ENCODE measurements at places on chromosomes 6 and 20.
A peak's percentile ranks its signal among the peaks of the same experiment; 100 is the strongest.

DNA sequence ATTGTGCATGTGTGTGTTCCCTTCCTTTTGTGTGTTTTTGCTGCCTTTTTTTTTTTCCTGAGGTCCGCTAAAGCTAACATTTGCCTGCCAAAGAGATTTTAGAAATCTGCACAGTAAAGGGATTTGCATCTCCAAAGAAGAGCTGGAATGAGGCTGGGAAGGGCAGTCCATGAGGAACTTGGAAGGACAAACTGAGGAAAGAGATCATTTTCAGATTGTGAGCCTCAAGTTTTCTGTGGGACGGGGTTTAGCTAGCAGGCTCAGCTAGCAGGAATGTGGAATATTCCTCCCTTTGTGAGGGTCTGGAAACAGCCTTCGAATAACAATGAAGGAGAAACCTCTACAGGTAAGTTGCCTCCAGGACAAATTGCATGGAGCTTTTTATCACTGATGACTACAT lies 3.8 kb downstream of the INSM1 start:
- DNase-seq: no peak

DNA sequence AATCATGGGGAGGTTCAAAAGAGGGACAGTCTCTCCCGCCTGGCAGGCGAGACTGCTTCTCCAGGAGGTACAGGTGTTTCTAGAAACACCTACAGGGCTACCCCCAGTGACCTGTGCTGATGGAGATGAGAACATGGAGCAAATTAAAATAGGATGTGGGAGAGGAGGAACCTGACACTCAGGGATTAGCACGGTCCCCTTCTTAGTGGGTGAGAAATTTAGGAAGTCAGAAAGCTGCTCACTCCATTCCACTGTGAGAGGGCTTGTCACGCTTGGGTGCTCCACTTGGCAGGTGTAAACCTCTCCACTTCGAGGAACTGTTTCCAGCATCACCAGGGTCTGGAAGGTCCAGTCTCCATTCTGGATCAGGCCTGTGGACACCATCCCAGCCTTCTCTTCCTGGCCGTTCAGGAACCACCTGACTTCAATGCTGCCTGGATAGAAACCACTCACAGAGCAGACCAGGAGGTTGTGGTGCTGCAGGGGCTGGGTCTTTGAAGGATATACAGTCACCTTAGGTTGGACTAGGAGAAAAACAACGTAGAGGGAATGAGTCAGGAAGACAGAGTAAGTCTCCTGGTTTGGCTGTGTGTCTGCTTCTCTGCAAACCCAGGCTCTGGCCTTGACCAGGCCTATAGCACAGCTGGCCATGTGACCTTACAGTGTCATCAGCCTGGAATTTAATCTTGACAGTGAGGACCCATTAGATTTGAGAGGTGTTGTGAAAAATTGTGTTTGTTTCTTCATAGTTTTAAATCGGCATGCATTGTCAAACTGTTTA lies 8.1 kb downstream of the HLA-DRB1 start:
- no peak for DNase-seq

DNA sequence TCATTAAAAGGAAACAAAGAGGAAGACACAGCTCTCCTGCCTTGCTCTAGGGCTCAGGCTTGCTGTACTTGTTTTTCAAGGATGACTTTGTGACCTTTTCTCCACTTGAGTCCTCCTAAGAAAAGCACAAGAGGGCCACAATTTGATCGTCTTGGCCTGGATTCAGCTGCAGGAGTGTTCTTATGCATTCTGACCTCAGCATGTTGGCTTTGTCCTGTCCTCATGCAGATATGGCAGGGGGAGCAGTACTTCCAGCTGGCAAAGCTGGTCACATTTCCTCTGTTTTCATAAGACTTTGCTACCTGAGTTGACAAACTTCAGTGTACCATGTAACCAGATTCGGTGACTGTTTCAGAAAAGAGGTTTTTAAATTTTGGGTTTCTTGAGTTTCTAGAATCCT lies 30.8 kb downstream of the KDM1B start:
- DNase-seq: no peak

DNA sequence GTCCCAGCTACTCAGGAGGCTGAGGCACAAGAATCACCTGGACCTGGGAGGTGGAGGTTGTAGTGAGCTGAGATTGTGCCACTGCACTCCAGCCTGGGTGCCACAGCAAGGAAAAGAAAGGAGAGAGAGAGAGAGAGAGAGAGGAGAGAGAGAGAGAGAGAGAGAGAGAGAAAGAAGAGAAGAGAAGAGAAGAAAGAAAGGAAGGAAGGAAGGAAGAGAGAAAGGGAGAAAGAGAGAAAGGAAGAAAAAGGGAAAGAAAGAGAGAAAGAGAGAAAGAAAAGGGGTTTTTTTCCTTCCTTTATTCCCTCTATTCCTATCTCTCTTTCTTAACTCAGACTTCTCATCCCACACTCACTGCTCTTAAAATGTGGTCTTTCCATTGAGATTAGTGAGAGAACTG lies 238.7 kb upstream of the PRDM1 start:
- no peak for DNase-seq

GRCh38 chr6:30378290-30378937 lies 33.5 kb downstream of the RPP21 start:
- DNase-seq: no peak

DNA sequence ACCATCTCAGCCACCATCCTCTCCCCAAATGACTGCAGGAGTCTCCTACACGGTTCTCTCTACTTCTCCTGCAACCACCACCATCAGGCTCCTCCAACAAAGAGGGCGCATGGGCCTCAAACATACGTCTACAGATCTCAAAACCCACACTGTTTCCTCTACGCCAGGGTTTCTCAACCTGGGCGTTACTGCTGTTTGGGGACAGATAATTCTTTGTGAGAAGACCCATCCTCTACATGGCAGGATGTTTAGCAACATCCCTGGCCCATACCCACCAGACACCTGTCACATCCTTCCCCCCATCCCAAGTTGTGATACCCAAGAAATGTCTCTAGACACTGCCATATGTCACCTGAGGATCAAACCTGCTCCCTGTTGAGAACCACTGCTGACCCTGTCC lies 45.0 kb downstream of the ELMO2 start:
- DNase-seq: no peak

DNA sequence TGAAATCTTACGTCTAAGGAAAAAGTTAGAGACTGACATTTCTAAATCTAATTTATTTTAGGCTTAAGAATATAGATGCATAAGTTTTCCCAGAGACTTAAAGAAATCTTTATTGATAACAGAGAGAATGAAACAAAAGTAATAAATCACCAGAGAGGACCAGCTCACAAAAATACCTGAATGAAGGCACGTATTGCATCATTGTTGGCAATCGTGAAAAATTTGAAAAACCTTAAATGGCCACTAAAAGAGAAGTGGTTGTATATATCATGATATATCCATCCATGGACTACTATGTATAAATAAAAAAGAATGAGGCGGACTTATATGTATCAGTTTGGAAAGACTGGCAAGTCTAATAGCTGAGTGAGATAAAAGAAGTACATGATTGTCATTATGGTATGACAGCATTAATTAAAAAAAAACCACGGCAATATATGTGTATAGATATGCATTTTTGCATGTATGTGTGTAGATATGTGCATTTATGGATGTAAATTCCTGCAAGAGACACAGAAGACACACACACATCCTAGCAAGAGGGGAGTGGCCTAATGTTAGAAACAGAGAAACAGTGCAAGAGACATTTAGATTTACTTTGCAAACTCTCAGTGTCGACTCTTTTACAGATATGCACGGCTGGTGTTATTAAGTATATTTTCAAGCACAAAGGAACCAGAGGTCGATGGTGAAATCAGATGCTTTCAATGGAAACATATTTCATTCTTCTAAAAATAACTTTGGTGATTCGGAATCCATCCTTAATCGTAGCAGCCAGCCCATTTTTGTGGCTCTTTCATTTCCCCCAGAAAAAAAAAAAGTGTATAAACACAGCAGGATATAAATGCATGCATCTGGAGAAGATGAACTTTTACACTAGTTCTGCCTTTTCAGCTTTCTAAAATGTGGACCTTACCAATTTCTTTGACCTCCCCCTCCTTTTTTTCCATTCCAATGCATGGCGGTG lies 156.1 kb upstream of the SALL4 start:
- DNase-seq: no peak

DNA sequence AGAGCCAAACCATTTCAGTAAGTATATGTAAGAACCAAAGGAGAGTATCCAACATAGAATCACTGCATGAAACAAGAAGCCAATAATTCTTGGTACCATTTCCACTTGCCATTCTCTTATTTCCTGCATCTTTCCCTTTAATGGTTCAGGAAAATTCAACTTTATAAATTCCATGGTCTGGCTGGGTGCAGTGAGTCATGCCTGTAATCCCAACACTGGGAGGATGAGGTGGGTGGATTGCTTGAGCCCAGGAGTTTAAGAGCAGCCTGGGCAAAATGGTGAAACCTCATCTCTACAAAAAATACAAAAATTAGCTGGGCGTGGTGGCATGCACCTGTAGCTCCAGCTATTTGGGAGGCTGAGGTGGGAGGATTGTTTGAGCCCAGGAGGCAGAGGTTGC lies 21.2 kb downstream of the NHLRC1 start:
- no peak for DNase-seq

DNA sequence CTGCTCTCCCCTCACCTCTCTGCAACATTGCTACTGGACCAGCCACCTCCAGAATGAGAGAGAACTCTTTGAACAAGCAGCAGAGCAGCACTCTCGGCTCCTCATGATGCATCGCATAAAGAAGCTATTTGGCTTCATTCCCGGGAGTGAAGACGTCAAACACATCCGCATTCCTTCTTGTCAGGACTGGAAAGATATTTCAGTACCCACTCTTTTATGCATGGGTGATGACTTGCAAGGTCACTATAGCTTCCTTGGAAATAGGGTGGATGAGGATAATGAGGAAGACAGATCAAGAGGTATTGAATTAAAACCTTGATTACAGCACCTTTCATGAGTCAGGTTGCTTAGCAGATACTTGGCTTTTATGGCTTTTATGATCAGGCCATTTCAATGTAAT lies 4.3 kb downstream of the CALHM4 start:
- DNase-seq: peak; percentile 76

DNA sequence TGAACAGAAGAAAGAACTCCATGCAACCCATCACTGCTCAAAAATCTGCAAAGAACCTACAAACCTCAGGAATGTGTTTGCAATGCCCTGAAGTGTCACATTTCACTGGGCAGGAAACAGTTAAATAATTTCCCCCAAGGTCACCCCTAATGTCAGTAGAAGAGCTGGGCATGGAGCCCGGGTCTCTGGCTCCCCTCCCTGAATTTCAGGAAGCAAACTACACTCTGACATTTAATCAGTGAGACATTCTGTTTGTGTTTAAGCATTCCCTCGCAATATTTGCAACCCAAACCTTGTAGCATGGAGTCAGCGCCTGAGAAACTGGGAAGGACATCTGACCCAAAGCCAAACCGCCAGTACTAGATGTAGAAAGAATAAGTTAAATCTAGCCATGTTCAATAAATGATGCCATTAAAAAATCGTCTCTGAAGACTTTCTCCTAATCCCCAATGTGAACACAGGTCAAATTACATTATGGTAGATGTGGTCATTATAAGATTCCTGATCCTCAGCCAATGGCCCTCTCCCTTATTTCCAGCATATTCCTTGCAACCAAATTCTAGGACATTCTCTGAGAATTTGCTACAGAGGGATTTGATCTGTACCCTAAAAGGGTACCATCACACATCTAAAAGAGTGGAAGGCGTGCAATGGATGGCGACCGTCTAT lies 91.2 kb upstream of the ADTRP start:
- DNase-seq: no peak

- DNase-seq: no peak
Measured at GRCh38 chr6:137492289-137493217, 1.6 kb downstream of the OLIG3 start.

DNA sequence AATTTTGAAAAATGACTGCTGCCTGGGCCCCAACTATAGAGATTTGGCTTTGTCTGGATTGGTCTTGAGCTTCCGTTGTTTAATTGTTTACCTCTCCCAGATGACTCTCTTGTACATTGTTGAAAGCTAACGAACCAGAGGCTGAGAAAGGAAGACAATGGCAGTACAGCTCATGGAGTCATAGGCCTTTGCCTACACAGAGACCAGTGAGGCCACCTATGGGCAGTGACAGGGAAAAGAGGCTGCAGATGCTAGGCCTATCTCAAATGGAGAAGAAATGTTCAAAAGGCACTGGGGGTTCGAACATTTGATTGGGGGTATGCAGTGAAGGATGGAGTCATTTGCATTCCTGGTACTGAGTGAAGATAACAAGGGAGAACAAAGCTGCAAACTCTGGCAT lies 29.1 kb downstream of the OPN5 start:
- DNase-seq: no peak

DNA sequence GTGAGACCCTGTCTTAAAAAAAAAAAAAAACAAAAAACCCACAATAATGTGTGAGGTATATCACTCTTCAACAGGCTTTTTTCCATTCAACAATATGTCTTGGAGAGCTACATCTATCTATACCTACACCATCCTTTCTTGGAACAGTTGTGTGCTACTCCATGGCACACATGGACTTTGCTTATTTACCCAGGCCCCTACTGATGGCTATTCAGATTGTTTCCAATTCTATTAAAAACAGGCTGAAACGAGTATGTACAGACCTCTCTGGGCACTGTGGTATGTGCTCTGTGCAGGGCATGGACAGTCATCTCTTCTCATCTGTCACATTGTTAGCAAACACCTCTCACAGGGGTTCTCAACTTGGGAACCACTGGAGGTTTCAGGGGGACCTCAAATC lies 28.1 kb downstream of the MRPL14 start:
- no peak for DNase-seq

- no peak for DNase-seq
Measured at GRCh38 chr6:126102358-126102757, 116.0 kb downstream of the TRMT11 start.

DNA sequence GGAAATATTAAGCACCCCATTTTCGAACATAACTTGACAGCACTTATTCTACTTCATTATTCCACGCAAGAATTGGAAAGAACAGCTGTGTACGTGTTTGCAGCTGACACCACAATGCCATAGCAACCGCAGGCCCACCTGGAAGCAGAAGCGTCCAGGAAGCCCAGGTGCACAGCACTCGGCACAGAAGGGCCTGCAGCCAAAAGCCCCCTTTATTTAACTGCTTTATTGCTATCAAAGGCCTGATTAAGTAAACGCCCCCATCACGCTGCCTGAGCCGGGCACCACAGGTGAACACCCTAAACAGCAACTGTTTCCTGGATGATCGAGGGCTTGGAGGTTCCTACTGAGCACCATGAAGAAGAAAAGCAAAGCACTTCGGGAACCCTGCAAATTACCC lies 6.3 kb downstream of the TAF4 start:
- peak; percentile 70 for DNase-seq

DNA sequence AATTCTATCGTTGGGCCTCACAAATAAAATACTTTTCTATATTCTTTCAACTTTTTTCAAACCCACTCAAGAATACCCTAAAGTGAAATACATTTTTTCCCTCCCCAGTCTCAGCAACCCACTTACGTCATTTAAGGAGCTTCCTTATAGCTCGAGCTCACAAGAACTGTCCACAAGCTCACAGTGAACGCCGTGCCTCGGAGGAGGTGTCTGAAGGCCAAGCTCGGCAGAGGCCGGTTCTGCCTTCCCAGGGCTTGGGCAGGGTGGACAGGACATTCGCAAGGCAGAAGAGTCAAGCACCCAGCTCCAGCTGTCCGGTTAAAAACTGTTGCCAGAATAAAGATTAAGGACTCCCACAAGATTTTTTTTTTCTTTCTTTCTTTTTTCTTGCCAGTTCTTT lies 802.3 kb downstream of the QKI start:
- DNase-seq: no peak

Data from RWPE2 (cell line).